ENCODE measurements at places on chromosomes 1 and 21.

DNA sequence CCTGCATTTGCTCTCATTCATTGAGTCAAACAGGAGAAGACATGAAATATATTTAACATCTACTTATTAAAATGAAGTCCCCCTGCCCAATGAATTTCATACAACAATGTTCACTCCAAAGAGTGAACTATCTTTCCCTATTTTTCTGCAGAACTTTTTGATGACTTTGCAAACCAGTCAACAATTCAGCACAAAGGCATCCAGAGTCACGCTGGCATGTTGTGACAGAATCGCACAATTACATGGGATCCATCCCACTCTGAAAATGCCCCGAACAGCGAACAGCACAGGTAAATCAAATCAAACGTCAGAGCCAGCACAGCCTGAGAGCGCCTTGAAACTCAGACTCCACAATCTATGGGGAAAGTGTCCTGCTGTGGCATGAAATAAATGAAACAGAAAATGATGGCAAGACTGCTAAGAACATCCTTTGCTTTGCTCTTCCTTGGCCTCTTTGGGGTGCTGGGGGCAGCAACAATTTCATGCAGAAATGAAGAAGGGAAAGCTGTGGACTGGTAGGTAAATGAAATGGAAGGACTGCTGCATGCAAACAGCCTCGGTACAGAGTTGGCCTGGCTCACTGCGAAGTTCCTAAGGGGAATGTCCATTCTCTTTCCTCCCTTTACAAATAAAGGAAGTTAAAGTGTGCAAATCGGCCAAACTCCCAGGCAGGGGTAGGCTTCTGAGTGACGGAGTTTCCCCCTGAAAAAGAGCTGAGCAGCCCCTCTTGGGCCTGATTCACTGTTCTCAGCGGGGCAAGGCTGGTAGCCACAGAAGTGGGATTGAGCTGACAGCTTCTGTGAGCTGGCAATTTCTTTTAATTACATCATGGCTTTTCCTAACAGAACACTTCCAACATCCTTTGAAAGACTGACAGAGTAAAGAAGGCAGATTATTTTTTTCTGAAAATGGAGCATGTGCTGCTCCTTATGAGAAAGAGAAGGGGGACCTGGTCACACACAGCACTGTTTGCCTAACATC is at the start of gene DNASE2B:
Gene DNASE2B, plus strand, starts transcription at position 310 of the 981 bp plus-strand sequence. Its CDS starts 81 bp downstream, at position 391.
- DNase-seq = no peak

- DNase-seq = no peak
These were observed 25.4 kb downstream of the SYT6 start for GRCh38 chr1:114128293-114128692.

DNA sequence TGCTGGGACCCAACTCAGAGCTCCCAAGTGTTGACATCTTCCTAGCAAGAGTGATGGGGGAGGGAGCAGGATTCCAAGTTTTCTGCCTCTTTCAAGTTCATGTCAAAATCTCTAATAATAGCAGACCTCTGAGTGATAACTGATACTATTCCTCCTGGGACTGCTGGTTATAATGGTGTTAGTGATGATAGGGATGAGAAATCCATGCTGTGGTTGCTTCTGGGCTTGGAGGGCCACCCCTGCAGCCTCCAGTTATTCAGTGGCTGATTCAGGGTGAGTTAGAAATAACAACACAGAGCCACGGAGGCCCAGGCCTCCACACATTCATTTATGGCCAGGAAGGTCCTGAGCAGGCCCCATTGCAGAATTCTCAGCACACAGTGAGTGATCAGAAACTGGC is 40.6 kb upstream of the ARTN start:
- DNase-seq = no peak

DNA sequence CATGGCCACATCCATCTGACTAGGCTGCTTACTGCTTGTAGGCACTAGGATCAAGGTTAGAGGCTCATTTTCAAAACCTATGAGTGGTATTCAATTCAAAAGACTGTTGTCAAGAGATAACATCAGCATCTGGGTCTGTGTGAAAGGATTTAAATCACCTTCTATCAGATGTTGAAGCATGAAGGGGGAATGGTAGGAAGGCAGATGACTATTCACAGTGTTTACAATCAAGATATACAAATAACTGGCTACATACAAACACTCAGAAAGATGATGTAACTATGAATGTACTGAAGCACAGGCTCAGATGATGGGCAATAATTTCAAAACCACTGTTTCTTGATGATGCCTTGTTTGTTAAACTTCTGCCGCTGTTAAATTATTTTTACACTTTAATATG is 249.2 kb downstream of the SLC45A1 start:
- no peak for DNase-seq

All from stimulated activated CD4-positive, alpha-beta T cell treated with anti-CD3 and anti-CD28 coated beads, TNF-alpha, amount 100 ng/mL, for 4 hours (primary cell).